OCI-LY7 (cell line): ENCODE measurements at places on chromosomes 7 and 10. TPM values are rescaled to one million over a fixed set of nuclear protein-coding genes. Genes with fewer than 3 reads are reported as not detected.
A peak's percentile ranks its signal among the peaks of the same experiment; 100 is the strongest.

GRCh38 chr7:94382132-94382531 is 12.6 kb upstream of the COL1A2 start:
- no peak for DNase-seq

DNA sequence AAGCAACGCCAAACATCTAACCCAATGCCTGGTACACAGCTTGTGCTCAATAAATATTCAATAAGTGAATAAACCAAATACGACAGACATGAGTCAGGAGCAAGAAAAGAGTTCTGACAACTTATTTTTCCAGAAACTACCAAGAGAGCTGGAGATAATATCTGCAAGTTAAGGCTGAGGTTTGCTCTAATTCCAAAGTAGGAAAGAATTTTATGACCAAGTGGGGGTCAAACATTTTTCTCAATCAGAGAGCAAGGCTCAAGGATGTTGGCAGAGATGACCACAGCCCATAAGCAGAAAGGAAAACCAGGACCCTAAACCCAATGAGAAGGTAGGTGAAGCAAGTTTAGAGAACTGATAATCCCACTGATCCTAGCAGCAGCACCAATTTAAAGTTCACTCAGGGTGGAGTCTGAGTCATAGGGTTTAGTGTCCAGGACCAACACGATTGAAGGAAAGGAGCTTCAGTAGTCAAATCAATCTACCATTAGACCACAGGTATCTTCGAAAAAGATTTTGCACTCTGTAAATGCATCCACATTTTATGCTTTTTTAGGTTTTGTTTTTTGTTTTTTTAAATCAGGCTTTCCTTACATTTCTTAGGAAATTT is 49.3 kb upstream of the KCNIP2 start:
- no peak for DNase-seq

DNA sequence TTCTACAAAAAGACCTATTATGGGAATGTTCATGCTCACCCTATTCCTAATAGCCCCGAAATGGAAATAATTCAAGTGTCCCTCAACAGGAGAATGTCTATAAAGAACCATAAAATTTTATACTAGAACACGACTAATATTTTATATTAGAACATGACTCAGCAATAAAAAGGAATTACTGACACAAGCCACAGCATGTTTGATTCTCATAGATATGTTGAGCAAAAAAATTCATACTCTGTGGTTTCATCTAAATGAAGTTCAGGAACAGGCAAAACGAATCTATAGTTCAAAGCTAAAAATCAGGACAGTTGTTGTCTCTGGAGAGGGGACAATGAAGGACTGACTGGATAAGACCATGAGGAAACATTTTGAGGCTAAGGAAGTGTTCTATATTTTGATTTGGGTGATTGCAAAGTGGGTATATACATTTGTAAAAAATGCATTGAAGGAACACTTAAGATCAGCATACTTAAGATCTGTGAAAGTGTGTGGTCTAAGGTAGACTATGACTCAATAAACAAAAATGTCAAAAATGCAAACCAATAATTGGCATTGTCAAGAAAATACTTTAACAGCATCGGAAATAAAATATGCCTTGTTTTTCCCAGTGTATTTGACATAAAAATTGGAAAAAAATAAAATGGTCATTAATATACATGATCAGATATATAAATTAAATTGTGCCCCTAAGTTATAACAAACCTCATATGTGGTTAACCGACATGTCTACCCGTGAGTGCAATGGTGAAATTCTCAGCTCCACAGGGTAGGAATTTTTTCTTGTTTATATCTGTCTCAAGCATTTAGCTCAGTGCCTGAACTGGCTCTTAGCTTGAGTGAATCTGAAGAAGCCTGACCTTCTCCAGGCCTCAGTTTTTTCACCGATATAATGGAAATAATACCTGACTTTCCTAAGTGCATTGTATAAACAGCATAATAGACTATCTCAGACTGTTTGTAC is 124.9 kb upstream of the CTTNBP2 start:
- DNase-seq = no peak

GRCh38 chr7:13577566-13578145 is 411.8 kb downstream of the ETV1 start:
- no peak for DNase-seq

- no peak for DNase-seq
Measured at GRCh38 chr7:132545756-132546155, 30.5 kb downstream of the PLXNA4 start.

DNA sequence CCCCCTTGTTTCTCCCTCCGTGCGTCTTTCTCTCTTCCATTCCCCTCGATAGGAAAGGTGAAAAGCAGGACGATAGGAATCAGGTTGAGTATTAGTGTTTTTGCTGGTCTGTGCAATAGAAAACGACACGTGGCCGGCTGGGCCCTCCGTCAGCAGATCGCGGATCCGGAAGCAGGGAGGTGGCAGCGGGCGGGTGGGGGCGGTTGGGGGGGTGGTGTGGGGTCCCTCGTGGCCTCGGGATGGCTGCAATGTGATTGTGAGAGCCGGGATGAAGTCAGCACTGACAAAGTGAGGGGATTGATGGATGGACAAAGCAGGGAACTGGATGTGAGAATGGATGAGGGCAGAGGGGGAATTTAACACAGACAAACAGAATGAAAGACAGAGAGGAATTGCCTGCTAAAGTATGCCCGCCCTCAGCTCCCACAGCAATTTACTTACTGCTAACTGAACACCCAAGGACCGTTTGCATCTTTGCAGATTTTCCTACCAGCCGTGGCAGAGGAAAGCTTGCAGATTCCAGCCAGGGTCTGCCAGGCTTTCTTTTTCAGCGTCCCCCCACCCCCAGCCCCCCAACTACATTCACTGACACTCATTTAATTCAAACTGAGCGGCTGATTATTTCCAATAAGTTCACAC is 280.9 kb downstream of the LRMDA start:
- DNase-seq = no peak

DNA sequence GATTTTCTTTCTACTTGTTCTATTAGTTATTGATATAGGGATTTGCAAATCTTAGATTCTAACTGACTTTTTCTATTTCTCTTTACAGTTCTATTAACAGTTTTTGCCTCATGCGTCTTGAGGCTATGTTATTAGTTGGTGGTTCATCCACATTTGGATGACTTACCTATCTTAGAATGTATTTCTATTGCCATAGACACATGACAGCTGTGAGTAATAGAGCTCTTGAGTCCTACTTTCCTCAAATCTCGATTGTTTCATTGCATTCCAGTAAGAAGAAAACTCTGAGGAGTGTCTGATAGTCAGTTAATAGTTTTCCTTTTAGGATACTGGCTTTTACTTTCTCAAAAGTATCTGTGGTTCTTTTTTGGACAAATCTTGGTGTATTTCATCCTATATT is 241.4 kb upstream of the ZNF32 start:
- DNase-seq = no peak

DNA sequence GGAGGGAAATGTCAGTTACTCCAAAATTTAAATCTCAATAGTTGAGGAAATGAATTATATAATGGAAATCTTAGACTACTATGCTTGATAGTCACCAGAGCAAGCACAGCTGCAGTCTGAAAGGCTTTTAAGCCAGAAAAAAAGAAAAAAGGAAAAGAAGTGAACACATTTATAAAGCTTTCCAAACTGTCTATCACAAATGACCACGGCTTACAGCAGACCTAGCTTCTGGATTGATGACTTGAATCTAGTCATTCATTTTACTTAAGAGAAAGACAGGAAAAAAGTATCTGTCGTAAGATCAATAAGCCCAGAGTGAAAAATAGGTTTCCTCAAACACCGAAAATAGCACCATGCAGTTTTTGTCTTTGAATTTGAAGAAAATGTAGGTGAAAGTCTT is 67.9 kb upstream of the OGDHL start:
- DNase-seq = no peak

DNA sequence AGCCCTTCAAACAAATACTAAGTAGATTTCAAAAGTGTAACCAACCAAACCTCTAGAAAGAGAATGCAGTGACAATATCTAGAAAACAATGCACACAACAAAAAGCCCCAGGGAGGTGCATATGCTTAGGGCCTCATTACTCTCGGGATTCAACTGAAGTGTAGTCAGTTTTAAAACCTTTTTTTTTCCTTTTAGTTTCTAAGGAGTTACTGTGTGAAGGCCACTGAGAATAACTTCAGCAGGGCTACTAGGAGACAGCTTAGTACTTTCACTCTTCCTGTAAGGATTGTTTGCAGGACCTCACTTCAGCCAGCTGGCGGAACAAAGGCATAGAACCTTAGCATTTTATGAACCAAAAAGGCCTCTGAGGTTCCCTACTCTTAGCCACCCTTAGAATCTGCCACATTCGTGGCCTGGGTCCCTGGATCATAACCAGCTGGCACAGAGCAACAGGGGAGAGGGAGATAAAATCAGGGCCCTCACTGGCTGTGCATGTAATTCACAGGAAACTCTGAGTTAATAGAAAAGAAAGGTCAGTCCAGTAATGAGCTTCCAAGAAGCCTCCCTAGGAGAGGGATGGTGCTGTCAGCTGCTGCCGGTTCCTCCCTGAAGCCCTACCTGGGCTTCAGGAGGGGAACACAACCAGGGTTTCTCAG is 3.6 kb downstream of the VOPP1 start:
- DNase-seq = no peak

- peak; percentile 51 for DNase-seq
Measured at GRCh38 chr7:149598721-149599308, 101.2 kb upstream of the ZNF746 start.

DNA sequence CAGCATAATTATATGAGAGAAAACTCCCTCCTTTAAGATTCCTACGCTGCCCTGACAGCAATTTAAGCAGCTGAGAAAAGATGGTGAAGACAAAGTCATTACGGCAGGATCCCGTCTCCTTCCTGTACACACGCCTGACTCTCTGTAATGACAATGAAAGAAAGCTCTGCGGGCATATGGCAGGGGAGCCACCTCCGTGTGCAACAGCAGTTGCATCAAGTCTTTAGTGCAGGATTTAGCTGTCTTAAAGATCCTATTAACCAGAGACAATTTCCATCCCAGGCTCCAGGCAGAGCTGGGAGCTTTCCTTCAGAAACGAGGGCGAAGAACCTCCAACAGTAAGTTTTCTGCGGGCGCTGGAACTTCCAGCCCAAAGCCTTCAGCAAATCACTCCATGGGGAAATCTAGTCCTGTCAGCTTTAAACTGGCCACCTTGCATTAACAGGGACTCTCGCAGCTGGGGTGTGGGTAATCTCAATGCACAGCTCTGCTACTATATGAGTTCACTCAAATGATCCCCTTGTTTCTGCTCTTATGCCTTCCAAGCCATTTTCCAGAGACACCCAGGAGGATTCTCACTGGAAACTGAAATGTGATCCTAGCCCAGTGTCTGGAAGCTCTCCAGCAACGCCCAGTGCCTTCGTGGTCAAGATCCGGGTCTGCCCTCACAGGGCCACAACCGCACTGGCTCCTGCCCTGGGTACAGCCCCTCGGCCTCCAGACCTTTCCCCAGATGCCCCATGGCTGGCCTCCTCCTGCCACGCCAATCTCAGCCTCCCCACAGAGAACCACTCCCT is 74.9 kb downstream of the CTBP2 start:
- DNase-seq = no peak

DNA sequence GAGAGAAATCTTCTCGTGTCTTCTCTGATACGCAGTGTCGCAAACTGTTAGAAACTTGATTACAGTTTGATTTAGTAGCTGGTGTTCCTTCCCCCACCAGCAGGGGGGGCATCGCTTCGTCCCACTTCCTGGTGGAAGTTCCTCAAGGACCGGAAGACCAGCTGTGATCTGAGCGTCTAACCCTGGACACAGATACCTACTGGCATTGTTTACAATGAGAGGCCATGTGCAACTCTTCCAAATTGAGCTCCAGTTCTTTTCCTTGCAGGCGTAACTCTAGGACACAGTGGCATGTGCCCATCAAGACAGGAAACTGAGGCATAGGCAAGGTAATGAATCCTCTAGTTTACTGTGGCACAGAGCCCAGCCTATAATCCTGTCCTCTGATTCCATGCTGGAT is 219.0 kb downstream of the CCDC3 start:
- peak; percentile 53 for DNase-seq

DNA sequence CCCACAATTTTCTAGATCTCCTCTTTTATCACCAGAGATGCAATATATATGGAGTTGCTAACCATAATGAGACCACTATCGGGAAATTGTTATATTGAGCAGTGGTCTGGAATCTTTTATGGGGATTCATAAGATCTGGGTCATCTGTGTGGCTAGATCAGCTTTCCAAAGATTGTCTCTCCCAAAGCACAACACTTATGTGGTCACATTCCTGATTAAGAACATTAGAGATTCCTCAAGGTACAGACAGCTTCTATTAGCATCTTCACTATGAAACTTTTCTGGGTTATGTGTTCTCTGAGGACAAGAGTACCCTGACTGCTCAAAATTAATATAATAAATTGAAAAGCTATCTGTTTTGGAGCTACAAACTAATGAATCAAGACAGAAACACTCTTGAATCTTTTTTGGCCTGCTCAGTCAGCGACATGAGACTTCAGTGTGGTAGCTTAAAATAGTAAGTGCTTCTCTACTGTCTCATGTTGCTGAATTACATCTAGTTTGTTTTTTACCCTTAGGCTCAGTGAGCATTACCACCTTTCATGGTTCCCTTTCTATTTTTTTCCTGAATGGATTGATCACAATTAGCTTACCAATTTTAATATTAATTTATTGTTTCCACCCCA is 42.6 kb upstream of the STRIP2 start:
- no peak for DNase-seq

Gene SUMF2
- 107 and 110 TPM in 2 replicates for total RNA-seq

Gene DPYSL4
- total RNA-seq = not detected in 2 replicates

Gene EN2
- total RNA-seq = not detected in 2 replicates

Gene NXPH1
- total RNA-seq = not detected in 2 replicates

Gene SLC39A12
- total RNA-seq = not detected in 2 replicates
